ENCODE measurements at places on chromosomes 1 and 21.

- DNase-seq, result no peak
Measured at GRCh38 chr1:234395297-234395696, 22.0 kb downstream of the COA6 start.

- no peak for DNase-seq
Measured at GRCh38 chr21:32991361-32991760, 34.4 kb upstream of the OLIG2 start.

DNA sequence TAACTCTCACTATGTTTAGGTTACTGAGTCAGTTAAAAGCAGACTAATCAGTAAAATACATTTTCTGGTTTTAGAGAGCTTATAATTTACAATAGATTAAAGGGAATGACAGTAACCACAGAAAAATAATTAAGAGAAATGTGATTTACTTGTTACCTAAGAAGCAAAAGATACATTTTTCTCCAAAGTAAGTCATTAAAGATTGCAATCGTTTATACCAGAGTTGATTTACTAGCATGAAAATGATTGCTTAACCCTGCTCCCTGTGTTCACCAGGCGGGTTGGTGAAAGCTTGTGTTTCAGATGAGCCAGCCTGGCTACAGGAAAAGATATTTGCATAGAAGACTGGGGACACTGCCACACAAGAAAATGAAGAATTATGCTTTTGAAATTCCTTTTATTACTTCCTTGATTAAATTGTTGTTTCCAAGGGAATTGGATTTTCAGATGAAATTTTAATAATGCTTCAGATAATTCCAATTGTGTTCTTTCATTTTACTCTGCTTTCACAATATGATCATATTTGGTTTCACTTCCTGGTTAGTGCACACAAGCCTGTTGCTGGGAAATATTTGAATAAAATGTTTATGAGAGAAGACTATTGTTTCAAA is 27.9 kb downstream of the LRRC8B start:
- DNase-seq, result no peak

- DNase-seq, result no peak
Measured at GRCh38 chr1:111565968-111566367, 53.6 kb upstream of the RAP1A start.

DNA sequence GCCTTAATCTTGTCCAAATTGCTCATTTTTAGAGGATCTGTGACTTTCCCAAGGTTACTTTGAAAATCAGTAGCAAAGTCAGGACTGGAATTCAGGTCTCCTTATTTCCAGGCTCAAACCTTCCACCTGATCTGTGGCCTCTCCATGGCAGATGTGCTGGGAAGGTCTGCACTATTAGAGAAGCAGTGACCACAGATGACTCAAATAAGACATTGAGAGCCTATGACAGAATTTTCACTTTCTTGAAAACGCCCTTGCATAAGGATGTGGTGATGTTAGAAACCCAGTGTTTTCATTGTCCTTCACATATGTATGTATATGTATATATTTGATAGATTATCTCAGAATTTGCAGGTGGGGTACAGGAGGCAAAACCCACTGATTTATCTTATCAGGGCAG is 45.3 kb downstream of the TTC39A start:
- no peak for DNase-seq

DNA sequence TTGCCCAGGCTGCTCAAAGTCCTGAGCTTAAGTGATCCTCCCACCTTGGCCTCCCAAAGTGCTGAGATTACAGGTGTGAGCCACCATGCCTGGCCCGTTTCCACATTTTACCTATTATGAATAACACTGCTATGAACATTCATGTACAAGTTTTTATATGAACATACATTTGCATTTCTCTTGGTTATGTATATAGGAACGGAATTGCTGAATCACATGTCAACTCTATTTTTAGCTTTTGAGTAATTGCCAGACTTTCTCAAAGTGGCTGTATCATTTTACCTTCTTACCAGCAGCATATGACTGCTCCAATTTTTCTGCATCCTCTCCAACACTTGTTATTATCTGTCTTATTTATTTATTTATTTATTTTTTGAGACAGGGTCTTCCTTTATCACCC is 2.7 kb downstream of the SPATA21 start:
- no peak for DNase-seq

- no peak for DNase-seq
Measured at GRCh38 chr1:246772686-246773085, 48.5 kb downstream of the SCCPDH start.

Measured in mesendoderm (in vitro differentiated cells).